ENCODE measurements at places on chromosomes 12 and 14.
A peak's percentile ranks its signal among the peaks of the same experiment; 100 is the strongest.

DNA sequence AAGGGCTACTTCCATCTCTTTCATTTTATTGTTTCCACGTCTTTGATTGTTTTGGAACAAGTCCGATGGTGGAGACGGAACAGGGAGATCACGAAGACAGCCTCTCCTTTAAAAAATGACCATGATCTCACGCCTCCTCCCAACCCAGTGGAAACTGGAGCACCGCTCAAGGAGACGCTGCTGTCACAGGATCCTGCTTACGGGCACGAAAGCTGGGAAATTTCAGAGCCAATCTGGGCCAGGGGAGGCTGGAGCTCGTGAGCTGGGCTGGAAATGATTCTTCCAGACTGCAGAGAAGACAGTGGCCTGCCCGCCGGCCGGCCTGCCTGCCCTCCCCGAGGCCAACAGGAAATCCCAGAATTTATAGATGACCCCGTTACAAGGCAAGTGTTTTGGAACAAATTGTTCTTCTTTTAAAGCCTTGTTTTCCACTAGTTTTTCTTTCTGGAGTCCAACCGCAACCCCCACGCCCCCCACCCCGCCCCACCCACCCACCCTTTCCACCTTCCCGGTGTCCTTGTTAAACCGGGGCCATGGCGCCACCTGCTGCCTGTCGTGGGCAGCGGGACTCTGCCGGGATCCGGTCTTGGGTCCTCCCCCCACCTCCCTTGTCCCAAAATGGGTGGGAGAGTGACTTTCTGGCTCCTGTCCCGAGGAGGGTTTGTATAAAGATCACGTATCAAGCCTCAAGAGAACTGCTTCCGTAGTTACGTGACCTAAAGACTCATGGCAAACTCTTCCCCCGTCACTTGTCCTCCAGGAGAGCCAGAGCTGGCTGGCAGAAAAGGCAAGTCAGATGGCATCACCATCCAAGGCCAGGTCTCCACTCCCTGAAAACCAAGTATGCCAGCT is 40.3 kb downstream of the MAP1LC3B2 start:
- no peak for DNase-seq

DNA sequence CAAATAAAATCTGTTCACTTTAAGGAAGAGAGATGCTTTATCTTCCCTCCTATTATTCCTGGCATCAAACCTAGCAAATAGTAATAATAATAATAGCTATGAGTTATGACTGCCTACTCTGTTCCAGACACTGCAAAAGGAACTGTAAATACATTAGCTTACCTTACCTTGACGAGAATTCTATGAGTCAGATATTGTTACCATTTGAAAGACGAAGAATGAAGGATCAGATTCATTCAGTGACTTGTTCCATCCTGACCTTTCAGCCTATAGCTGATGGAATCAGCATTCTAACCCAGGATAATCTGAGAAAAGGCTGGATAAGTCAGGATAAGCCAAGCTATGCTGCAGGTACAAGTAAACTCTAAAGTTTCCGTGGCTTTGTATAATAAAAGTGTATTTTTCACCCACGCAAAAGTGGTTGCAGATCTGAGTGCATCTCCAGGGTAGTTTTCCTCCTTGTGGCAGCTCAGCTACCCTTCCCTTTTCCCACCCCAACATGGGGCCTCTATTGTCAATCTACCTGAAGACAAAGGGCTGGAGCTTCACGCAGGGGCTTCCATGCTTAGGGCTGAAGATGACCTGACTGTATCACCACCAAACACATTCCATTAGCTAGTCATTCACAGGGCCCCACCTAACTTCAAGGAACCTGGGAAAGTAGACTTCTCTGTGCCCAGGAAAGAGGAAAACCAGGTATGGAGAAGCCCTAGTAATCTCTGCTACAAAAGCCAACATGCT is 57.2 kb upstream of the CCND2 start:
- DNase-seq: no peak

- DNase-seq: no peak
Measured at GRCh38 chr14:46574221-46574977, 77.2 kb downstream of the RPL10L start.

DNA sequence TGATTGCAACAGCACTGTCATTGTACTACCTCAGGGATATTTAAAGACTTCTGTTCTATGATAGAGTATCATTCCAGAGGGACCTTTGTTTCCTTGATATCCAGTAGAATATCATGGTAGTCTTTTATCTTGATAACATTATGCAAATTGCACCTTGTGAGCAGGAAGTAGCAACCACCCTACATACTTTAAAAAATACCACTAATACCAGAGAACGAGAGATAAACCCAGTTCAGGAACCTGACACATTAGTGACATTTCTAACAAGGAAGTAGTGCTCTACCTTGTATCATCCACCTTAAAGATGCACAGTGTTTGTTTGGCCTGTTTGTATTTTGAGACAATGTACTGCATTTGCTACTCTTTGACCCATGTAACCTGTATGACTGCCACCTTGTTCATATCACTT is 8.8 kb upstream of the MAP4K5 start:
- no peak for DNase-seq

- no peak for DNase-seq
Measured at GRCh38 chr12:19415563-19415962, 23.7 kb upstream of the AEBP2 start.

- DNase-seq: no peak
Measured at GRCh38 chr12:4564818-4565217, 2.8 kb downstream of the DYRK4 start.

- no peak for DNase-seq
Measured at GRCh38 chr12:121827351-121828099, 23.7 kb downstream of the SETD1B start.

GRCh38 chr12:67447180-67447579 is 178.0 kb downstream of the CAND1 start:
- no peak for DNase-seq

DNA sequence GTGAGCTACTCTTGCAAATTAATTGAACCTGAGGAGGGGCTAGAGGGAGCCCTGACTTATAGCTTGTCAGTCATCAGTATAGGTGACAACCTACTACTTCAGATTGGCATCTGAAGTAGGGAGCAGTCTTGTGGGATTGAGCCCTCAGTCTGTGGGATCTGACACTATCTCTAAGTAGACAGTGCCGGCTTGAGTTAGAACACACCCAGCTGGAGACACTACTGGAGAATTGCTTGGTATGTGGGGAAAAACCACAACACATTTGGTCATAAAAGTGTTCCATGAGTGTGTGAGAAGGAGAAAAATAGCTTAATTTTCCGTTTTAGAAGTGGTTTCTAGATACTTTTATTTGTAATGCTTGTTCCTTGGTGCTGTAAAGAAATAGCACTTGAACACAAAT is 30.5 kb upstream of the DDHD1 start:
- no peak for DNase-seq

DNA sequence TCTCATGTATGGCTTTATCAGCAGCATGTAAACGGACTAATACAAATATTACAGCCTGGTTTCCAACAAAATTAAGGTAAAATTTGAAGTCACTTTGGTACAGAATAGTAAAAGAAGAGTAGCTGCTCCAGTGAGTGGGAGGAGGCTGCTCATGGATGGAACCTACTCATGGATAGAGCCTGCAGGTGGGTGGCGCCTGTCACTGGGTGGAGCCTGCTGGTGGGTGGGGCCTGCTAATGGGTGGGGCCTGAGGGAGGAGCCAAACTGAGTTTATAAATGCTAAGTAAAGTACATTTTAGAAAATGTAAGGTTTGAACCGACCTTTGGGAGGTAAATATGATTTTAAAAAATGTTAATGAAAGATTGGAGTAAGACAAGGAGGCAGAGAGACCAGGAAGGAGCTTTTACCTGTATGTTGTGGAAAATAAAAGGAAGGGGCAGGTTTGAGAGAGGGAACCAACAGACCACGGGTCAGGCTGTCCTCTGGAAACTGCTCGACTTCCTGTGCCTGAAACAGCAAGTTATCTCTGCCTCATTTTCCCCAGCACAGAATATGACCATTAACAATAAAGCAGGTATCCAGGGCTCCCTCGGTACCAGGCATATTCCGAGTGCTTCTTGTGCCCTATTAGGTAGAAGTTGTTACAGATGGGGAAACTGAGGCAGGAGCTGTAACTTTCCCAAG is 55.9 kb upstream of the SEL1L start:
- no peak for DNase-seq

DNA sequence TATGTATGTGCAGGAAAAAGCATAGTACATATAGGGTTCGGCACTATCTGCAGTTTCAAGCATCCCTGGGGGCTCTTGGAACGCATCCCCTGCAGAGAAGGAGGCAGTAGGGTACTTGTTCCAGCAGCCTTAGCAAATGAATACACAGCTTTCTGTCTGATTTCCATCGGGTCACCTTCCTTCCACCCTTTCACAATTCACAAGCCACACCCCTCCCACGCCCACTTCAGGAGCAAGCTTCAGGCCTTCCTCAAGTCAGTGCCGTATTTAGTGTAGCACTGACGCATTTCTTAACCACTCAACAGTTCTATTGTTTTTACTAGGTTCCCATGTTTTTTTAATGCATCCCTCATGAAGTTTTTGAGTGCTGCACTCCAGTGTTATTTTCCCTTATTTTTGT is 64.2 kb downstream of the CLMN start:
- peak; percentile 69 for DNase-seq

- no peak for DNase-seq
Measured at GRCh38 chr12:9864913-9865675, 4.1 kb downstream of the CLEC2B start.

GRCh38 chr14:100419856-100420255 is 96.7 kb downstream of the SLC25A47 start:
- no peak for DNase-seq

GRCh38 chr14:88481059-88481458 is 73.7 kb downstream of the PTPN21 start:
- no peak for DNase-seq

DNA sequence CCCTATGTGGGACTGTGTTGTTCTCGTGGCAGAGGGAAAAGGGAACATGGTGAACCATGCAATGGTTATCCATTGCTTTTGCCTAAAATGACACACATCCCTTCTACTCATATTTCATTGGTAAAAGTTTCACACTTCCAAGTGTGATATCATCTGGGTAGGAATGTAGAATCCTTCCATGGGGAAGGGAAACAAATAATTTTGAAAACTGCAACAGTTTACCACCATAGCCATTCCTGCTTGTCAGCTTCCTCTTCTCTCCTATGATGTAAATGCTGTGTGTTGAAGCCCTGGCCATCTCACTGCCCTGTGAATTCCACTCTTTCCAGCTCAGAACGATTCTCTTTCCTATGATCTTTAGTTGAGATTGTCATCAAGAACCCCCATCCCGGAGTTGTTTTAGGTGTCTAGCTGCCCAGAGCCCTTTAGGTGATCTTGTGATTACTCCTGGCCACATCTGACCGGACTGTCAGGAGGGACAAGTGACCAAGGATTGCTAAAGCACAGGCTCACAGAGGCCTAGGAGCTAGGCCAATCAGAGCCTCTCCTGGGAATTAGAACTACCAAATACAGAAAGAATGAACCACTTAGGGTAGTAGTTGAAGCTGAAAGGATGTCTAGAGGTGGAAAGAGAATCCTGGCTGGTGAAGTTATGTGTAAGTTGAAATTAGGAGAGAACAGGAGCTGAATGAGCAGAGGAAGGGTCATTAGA is 84.6 kb downstream of the VCPKMT start:
- no peak for DNase-seq

GRCh38 chr12:92030618-92031017 is 115.0 kb downstream of the BTG1 start:
- no peak for DNase-seq

DNA sequence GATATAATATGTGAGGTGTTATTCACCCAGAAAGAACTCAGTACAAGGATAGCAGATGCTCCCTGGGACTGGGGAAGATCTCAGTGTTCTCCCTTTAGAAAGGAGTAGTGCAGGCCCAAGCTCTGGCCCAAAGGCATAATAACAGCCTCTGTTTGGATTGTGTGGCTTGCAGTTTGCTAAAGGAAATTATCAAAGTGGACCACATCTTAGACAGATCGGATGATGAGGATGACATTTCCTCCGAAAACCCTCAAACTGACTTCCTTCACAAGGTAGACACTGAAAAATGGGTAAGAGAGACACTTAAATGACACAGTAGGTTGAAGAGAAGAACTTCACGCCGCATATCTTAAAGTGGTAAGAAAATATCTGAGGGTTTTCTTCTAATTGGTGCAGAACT is 26.1 kb downstream of the SMCO2 start:
- DNase-seq: no peak

- DNase-seq: no peak
Measured at GRCh38 chr14:52080808-52081755, 12.2 kb upstream of the NID2 start.

DNA sequence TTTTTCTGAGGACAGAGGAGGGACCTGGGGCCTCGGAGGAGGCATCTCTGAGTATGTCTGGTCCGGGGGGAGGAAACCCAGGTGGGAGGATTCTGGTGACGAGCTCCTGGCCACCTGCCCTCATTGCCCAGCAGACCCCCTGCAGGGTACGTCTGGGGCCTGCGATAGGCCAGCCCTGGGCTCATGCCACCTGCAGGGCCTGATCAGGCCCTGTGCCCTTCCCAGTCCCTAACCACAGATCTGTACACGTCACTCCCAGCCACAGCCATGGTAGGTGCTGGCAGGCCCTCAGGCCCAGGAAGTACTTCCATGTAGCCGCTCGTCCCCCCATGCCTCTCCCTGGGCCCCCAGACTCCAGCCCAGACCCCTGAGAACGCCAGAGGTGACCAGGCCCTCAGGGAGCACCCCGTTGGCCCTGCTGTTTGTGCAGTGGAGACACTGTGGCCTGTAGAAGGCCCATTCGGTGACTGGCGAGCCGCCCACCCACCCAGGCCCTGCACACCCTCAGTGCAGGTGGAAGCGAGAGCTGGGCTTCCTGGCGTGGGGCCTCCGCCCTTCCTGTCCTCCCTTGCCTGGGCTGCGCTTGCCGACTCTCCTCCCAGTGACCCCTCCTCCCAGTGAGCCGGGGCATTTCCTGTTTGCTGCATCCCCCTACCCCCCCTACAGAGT is 5.7 kb downstream of the INF2 start:
- peak; percentile 64 for DNase-seq

DNA sequence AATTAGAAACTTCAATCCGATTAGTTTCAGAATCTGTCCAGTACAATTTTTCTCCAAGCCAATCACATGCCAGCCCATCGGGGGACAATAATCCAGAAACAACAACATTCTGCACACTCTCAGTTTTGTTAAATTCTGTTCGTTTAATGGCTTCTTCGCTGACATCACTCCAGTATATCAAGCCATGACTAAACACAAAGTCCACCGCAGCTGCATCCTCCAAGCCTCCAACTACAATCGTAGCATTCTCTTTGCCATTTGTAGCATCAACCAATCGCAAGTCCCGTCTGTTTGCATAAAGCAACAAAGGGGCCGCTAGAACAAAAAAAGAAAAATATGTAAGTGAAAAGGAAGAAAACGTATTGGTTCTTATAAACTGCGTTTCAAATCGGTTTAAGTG is 22.5 kb downstream of the LRP6 start:
- DNase-seq: no peak

- no peak for DNase-seq
Measured at GRCh38 chr12:57797933-57798332, 15.3 kb downstream of the TSFM start.

- no peak for DNase-seq
Measured at GRCh38 chr12:100401660-100402059, 44.8 kb downstream of the SLC17A8 start.

- DNase-seq: no peak
Measured at GRCh38 chr12:29281371-29282005, 99.5 kb downstream of the ERGIC2 start.

Data from COR-L47 (cell line).